A172 (cell line): ENCODE measurements at places on chromosomes 12 and 14. TPM values are rescaled to one million over a fixed set of nuclear protein-coding genes. Genes with fewer than 3 reads are reported as not detected.

DNA sequence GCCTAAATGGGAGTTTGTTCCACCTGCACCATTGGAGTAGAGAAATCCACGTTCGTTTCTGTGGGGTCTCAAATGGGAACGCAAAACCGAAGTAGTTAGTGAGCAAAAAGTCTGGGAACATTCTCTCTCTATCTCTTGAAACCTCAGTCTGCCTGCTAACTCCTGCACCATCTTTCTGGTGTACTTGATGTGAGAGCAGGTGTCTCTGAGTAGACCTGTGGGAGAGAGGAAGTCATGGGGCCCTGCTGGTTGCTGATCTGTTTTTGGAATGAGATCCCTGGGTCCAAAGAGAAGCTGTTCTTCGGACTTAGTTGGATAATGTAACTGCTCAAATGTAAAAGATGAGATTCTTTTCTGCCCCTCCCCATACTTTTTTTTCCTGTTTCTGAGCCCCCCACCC lies 57.3 kb downstream of the MAX start:
- no peak for DNase-seq

- no peak for DNase-seq
Observed at GRCh38 chr14:76950055-76951020, 78.2 kb downstream of the IRF2BPL start.

DNA sequence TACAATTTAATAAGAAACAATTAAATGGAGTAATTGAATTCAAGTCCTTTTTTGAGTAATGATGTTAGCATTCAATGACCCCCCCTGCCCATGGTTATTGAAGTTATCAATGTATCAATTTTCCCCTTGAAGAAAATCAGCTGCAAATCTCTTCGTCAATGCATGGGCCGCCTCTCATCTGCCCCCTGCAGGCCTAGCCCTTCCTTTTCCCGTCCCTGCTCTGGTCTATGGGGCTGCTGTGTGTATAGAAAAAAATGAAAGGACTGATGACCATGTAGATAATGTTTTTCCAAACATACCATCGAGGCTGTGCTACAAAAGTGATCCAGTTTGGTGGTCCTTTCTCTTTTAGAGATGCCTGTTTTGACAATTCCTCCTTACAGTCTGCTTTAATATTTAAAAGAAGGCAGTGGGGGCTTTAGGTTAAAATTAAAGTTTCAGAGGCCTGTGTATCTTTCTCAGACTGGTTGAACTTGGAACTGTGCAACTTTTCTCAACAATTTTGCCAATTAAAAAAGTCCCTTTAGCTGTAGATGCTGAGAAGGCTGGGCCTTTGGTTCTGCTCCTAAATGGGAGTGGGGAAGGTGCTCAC lies 98.4 kb downstream of the APAF1 start:
- DNase-seq = no peak

GRCh38 chr12:131210506-131211339 lies 257.0 kb downstream of the ADGRD1 start:
- DNase-seq = no peak

DNA sequence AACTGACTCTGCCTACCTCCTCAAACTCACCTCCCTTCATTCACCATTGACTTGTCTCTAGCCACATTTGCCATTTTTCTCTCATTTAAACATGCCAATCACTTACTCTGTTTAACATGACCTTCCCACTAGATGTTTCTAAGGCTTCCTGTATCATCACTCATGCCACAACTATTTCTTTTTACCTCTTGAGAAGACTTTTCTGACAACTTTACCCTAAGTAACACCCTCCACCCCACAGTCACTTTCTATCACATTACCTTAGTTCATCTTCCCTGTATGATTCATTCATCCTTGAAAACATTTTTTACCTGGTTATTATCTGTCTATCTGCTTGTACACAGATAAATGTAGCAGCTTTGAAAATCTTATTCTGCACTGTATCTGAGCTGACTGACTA lies 19.4 kb downstream of the PLCZ1 start:
- DNase-seq = no peak

GRCh38 chr14:97620066-97620465 lies 822.9 kb downstream of the VRK1 start:
- no peak for DNase-seq

GRCh38 chr12:82448911-82449578 lies 90.7 kb downstream of the METTL25 start:
- no peak for DNase-seq

- DNase-seq = no peak
Observed at GRCh38 chr12:101928556-101928955, 51.2 kb downstream of the DRAM1 start.

DNA sequence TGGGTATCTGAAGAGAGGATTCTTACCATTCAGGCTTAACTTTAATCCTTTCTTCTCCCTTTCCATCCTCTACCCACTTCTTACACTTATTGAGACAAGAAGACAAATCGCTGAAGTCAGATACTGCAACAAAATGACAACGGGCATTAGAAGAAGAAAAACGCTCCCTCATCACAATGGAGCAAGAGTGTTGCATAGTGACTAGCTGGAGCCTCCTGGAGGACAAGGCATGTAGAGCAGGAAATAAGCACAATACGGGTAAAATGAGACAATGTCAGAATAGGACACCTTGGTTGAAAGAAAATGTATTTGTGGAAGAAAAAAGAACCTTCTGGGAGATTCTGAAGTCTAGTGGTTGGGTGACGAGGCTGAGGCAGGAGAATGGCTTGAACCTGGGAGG lies 501.0 kb downstream of the RERGL start:
- peak; percentile 38 for DNase-seq

DNA sequence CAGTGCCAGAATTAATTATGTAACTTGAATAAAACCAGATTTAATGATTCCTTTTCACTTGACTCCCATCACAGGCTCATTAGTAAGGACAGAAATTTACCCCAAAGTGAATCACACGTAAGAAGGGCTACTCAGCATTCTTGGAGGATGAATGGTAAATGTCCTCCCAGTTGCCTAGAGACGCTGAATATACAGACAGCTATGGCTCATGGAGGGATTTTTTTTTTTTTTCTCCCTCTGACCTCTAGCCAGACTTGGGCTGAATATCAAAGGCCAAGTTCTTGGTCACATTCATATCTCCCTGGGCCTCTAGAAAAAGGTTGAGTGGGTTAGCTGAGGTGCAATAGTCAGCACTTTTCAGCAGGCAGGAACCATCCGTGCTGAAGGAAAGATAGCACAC lies 77.5 kb downstream of the PHLDA1 start:
- peak; percentile 89 for DNase-seq

DNA sequence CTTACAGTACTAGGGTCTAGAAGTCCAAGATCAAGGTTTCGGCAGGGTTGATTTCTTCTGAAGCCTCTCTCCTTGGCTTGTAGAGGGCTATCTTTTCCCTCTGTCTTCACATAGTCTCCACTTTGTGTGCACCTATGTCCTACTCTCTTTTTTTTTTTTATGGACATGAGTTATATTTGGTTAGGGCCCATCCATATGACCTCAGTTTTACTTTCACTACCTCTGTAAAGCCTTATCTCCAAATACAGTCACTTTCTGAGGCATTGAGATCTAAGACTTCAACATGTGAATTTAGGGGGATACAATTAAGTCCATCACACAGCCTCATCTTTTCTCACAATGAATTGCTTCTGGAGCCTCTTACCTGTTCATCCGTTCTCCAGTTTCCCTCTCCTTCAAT lies 5.9 kb upstream of the SPTB start:
- DNase-seq = no peak

DNA sequence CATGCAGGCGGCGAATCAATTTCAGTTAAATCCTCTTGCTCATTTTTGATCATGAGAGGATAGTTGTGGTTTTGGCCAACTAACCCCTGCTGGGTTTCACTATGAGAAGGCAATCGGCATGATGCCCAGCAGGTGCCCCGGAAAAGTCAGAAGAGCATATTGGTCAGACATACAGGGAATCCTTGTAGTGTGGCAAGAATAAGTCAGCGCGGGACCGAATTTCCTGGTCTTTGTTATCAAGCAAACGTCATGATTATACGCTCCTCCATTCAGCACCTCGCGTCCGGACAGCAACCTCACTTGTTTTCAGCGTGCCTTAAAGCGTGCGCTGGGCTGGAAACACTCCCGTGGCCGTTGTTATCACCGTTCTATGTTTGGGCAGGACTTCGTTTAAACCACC lies 1.8 kb downstream of the TBC1D30 start:
- DNase-seq = peak; percentile 21

- DNase-seq = peak; percentile 15
Observed at GRCh38 chr14:77862154-77862786, 62.4 kb downstream of the ADCK1 start.

SCN8A gene
- total RNA-seq = 1.8 and 2.4 TPM in 2 replicates

RNF212B gene
- not detected in 2 replicates for total RNA-seq

OTOGL gene
- total RNA-seq = 0.22 and 0.67 TPM in 2 replicates

C1QL4 gene
- 2.3 and 4.4 TPM in 2 replicates for total RNA-seq

HOXC10 gene
- total RNA-seq = 4.4 and 4.9 TPM in 2 replicates
